ENCODE measurements at places on chromosomes 3 and 15.

DNA sequence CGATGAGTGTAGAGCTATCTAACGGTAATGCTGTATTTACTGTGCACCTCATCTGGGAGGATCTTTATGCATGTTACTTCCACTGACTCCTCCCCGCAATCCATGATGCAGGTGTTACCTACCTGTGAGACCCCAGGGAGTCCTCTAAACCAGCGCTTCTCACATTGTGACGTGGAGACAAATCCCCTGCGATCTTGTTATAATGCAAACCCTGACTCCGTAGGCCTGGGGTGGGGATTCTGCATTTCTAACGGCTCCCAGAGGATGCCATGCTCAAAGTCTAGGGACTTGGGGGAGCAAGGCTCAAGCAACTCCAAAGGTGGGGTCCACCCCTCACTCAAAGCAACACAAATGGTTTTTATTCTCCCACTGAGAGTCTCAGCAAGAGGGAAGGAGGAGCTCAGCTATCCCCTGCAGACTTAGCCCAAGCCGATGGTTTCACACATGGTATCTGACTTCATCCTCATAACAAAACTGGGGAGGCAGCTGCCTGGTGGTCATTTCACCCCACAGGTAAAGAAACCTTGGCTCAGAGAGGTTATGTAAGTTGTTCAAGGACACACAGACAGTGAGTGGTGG, 63.6 kb downstream of the PCSK6 start:
- DNase-seq = no peak

- DNase-seq = no peak
These were observed 52.5 kb upstream of the CHRM5 start for GRCh38 chr15:33915571-33916407.

DNA sequence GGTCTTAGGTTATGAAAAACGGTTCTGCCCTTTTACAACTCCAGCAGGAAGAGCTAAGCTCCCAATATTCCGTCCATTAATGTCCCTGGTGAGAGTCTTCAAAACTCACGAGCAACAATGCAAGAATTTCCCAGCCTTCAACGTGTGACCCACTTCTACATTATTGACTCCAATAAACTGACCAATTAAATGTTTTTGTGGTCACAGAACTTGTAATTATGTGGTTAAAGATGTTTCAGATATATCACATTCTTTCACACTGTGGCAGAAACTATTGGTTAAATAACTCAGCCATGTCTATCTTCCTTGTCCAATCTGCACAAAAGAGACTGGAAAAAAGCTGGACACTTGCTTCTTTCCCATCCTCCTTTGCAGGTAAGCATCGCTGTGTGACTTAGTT, 286.6 kb upstream of the ADAMTS9 start:
- no peak for DNase-seq

GRCh38 chr3:101270149-101270548, 50.2 kb downstream of the IMPG2 start:
- DNase-seq = no peak

DNA sequence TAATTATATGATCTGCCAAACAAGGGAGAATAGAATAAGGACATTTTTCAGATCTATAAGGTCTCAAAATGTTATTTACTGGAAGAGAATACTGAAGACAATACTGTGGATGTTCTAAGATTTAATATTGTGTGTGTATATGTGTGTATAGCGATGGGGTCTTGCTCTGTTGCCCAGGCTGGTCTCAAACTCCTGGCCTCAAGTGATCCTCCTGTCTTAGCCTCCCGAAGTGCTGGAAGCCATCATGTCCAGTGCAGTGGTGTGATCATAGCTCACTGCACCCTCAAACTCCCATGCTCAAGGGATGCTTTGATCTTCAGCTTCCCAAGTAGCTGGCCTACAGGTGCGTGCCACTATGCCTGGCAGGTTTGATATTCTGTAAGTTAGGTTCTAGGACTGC, 91.3 kb downstream of the NBEAL2 start:
- no peak for DNase-seq

- no peak for DNase-seq
These were observed 29.2 kb upstream of the ANXA2 start for GRCh38 chr15:60426870-60427508.

DNA sequence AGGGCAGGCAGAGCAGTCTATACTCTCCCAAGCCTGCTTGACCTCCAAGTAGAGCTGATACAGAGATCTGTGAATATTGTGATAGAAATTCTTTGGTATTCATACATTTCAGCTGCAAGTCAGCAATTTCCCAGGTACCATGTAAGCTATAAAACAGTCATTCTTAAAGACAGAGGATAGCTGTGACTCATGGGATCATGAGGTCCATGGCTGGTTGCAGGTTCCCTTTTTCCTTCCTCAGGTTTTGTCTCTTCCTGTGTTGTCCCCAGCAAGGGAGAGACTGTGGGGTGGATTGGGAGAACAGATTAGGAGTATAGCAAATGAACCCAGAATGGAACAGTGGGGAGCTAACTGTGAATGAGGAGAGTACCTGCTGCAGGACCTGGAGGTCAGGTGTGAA, 5.4 kb upstream of the P4HTM start:
- no peak for DNase-seq

GRCh38 chr3:37138816-37139215, 35.6 kb downstream of the LRRFIP2 start:
- no peak for DNase-seq

DNA sequence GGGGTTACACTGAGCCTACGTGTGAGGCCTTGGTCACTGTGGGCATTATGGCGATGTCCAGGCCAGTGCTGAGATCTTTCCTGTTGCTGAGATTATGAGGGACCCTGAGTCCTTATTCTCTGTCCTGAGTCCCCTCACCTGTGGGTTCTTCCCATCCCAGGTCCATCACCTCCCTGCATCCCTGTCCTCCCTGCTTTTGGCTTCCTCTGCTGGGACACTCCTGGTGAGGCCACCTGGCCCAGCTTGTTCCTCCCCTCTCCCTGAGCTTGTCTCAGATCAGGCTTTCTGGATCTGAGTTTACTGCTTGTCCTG, 36.1 kb downstream of the AMOTL2 start:
- DNase-seq = no peak

DNA sequence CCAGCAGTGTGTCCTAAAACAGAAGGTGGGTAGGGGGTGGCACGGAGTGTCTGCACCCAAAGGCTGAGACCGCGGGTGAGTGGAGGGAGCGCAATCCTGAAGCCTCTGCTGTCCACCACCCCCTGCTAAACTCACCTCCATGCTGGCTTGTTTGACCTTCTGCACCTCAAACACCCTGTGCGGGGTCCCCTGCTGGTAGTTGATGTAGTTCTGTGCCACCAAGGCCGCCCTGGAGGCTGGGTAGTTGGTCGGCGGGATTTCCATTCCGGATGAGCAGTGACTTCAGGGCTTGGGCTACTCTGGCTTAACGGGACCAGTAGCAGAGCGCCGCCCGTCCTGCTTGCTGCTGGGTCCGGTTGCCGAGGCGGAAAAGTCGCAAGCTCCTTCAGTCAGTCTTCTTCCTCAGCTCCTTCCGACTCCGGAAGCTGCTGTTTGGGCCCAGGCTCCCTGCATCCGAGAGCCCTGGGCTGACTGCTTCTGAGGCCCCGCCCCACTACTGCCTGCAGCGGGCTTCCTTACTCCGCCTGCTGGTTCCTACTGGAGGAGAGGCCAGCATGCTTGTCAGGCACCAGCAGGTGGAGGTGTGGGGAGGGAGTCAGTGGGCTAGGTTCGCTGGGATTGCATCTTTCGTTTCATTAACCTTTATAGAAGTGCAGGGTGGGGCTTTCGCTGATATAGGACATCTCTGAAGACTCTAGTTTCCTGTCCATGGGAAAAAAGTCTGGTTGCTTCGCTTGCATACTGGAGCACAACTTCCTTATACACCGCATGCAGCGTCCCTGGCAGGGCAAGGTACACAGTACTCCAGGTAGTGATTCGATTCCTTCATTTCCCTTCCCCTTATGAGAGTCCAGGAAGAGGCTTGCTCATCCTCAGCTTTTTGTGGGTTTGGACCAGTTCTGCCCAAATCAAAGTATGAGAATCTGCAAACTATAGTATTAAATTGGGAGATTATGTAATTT, at the start of gene LXN:
Gene LXN (minus strand): TSS at position 434 of the 962 bp plus-strand sequence. CDS start 170 bp downstream, at position 264.
- peak; percentile 44 for DNase-seq

- no peak for DNase-seq
These were observed 1.4 kb upstream of the ACAD9 start for GRCh38 chr3:128878011-128878457.

DNA sequence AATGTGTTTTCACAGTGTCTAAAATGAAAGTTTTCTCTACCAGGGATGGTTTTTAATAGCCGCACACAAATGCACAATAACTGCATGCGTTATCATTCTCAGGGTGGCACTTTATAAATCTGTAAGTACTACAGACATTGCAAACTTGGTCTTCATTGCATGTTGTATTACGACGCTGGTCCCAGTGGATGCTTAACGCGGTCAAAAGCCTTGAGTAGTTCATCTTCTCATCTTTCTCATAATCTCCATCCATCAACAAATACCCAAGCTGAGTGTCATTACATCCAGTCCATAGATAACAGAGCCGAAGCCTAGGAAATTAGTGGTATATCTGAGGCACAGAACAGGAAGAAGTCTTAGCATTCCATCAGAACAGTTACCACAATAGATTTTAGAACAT, 72.6 kb downstream of the USF3 start:
- no peak for DNase-seq

- DNase-seq = no peak
These were observed 199.4 kb upstream of the PPP2R3A start for GRCh38 chr3:135766115-135766514.

DNA sequence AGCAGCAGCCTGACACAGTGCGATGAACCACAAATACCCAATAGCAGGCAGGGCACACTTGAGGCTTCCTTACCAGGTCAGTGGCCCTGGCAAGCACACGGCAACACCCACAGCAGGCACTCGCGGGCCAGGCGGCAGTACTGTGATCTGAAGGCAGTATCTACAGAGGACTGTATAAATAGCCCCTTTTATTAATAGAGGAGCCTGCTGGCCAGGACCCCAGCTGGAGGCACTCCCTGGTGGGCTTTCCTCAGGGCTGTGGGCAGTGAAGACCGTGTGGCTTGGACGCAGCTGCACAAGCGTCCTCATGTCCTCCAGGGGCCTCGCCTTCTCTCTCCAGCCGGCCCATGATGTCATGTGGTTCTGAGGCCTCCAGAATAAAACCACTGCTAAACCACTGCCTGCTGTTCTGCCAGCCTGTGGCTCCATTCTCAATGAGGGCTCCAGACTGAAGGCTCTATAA, 44.1 kb downstream of the LRIG1 start:
- DNase-seq = no peak

GRCh38 chr3:43707998-43708397, 17.3 kb downstream of the ABHD5 start:
- no peak for DNase-seq

DNA sequence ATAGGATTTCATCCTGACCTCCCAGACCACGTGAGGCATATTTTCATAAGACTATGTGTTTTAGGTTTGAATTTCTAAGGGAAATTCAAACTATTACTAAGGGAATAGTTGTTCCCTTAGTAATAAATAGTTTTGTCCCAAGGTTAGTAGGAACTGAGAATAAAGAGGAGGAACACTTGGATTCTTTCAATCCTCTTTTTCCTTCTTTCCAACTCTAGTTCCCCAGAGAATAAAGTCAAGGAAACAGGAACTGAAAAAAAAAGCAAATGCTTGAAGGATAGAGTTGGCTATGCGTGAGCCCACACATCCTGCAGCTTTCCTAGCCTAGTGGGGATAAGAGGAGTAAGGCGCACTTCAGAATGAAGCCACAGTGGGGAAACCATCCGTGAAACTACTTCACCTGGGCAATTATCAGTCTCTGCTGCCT, 312.1 kb upstream of the TGFBR2 start:
- no peak for DNase-seq

DNA sequence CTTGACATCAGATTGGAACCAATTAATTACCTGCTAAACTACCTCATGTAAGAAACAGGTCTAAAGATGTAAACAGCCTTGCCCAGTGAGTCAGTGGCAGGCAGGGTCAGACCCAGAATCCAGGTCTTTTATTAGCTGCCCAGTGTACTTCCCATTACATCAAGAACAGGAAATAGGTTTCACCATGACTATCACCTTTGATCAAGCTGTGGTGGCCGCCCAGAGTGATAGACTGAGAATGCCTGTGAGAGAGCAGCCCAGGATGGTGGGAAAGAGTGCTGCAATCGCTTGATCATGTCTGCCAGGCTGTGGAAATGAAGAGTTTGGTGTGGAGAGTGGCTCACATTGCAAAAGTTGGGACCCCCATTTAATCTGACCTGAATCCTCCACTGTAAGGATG, 61.3 kb upstream of the PIAS1 start:
- no peak for DNase-seq

GRCh38 chr3:38101811-38102443, 35.0 kb downstream of the ACAA1 start:
- DNase-seq = no peak

- no peak for DNase-seq
These were observed 19.8 kb downstream of the DGKG start for GRCh38 chr3:186342197-186342596.

GRCh38 chr3:151037746-151038477, 47.6 kb upstream of the MED12L start:
- DNase-seq = no peak

- DNase-seq = no peak
These were observed 23.0 kb downstream of the NR2F2 start for GRCh38 chr15:96353416-96353929.

GRCh38 chr3:24520976-24521419, 26.3 kb upstream of the THRB start:
- DNase-seq = no peak

- no peak for DNase-seq
These were observed 15.7 kb downstream of the BHLHE40 start for GRCh38 chr3:4994823-4995499.

DNA sequence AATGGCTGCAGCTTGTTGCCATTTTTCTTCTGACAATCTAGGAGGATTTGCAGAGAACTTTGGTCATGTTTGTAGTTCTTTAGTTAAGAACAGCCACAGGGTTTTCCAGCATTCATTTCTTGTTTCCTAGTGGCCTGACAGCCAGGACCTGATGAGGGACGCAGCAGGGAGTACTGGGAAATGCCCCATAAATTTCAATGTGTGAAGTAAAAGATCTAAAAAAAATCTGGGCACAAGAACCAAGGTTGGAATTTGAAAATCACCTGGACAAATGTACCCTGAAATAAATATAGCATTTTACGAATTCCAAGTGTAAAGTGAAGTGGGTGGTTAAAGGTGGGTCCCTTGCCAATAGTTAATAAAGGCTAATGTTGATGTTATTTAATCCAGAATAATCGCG, 195.0 kb downstream of the ZIC1 start:
- no peak for DNase-seq

DNA sequence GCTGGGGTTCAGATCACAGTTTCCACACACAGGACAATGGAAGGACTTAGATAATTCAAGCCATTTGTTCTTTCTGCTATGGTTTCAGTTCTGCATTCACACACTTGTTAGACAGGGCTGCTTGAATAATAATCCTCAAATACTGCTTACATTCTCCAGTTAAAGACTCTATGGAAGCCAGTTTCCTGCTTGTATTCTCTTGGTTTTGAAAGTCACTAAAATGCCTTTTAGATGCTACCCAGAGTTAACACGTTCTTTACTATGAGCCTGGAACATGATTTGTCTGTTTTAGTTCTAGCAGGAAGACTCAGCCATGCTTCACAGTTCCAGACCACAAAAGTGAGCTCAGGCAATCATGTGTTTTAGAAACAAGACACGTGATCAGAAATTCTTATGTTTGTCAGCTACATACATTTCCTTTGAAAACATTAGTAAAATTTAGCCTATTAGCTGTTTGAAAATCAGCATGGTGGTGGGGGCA, 152.4 kb downstream of the LEKR1 start:
- DNase-seq = no peak

Data from stimulated activated CD8-positive, alpha-beta memory T cell treated with anti-CD3 and anti-CD28 coated beads, Interleukin-15, amount 100 ng/mL, for 1 hour (primary cell).